ENCODE measurements at places on chromosomes 11 and 22. TPM values are rescaled to one million over a fixed set of nuclear protein-coding genes. Genes with fewer than 3 reads are reported as not detected.

The TRPM5 gene
- not detected for total RNA-seq

The NTM gene
- total RNA-seq = not detected

The RFPL2 gene
- total RNA-seq = 0.13 TPM

The AIFM3 gene
- total RNA-seq = 1.5 TPM

All from A549 treated with GW870086 at 1 μM for 4 hours (cell line).